ENCODE measurements at places on chromosomes 7 and 10.
A peak's percentile ranks its signal among the peaks of the same experiment; 100 is the strongest.

- no peak for DNase-seq
Observed at GRCh38 chr7:118836933-118837332, 612.4 kb downstream of the ANKRD7 start.

DNA sequence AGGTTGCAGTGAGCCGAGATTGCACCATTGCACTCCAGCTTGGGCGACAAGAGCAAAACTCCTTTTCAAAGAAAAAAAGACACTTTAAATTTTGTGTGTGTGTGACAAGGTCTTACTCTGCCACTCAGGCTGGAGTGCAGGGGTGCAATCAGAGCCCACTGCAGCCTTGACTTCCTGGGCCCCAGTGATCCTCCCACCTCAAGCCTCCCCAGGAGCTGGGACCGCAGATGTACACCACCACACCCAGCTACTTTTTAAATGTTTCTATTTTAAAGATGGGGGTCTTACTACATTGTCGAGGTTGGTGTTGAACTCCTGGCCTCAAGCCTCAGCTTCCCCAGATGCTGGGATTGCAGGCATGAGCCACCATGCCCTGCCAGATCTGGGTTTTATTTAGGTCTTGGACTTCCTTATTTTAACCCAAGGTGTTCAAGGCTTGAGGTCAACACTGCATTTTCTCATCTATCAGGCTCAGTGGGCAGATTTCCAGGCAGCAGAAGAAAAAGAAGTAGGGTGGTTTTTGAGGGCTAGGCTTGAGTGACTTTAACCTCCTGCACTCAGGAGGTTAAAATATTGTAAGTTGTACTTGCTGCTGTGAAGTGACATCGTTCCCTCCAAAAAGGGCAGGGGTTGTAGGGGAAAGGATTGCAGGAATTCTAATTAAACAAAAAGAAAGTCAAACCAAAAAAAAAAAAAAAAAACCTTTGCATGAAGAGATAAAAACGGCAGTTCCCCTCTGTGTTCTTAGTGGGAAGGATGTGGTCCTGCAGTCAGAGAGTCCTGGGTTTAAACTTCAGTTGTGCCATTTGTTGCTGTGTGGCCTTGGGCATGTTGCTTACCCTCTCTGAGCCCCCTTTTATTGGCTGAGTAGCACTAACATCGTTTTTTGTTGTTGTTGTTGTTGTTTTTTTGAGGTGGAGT is 71.5 kb downstream of the CARD11 start:
- peak; percentile 44 for DNase-seq

DNA sequence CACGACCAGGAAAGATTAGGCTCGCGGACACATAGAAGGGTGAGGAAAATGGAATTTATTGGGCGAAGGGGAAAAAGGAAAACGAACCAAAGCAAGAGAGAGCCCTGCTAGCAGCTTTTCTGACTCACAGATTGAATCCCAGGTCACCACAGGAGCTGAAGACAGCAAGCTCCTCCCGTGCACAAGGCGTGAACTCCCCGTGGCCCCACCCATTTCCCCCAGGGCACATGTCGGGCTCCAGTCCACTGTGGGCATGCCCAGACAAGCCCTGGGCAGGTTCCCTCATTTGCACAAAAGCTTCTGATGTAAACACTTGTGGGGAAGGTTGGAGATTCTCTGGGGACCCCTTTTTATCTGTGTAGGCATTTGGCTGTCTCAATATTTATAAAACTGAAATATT is 582.4 kb downstream of the SUGCT start:
- no peak for DNase-seq

GRCh38 chr7:34269084-34269483 is 363.7 kb downstream of the BMPER start:
- DNase-seq, result no peak

GRCh38 chr10:92742331-92743228 is 52.8 kb downstream of the HHEX start:
- peak; percentile 89 for DNase-seq

DNA sequence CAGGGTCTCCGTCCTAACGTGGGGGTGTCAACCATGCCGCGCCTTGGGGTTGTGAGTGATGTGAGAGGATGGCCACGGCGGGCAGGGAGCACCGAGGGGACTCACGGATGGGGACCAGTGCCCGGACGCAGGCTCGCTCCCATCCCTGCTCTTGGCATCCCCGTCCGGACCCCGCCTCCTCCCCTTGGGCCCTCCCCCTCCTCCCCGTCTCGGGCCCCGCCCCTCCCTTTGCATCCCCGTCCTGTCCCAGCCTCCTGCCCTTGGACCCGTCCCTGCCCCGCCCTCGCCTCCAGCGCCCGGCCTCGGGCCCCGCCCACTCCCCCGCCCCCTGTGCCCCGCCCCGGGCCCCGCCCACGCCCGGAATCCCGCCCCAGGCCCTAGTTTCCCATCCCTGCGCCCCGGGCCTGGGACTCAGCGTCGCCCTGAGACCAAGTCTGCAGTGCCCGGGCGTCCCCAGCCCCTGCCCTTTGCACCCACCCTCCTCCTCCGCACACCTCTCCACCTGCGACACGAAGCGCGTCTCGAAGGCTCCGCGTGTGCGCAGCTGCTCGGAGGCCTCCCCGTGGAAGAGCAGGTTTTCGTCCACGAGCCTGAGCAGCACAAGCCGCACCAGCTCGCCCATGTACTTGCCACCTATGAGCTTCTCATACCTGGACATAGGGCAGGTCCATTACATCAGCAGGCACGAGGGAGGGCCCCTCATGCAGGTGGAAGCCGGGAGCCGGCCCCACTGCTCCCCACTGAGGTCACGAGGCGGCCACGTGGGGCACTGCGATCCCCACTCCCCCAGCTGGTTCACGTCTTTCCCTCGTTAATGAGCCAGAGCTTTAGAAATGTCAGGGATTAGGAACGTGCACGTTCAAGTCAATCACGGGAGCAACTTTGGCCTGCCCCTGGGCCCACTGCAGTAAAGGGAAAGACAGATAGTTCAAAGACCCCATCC is 5.1 kb upstream of the MYL7 start:
- peak; percentile 64 for DNase-seq

DNA sequence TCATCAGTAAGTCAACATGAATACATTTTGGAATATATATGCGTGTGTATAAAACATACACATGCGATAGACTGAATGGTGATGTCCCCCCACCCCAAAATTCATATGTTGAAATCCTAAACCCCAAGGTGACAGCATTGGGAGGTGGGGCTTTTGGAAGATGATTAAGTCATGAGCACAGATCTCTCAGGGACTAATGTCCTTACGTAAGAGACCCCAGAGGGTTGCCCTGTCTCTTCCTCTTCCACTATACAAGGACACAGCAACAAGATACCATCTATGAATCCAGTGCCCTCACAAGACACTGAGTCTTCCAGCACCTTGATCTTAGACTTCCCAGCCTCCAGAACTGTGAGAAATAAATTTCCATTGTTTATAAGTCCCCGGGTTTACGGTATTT is 22.5 kb downstream of the DRGX start:
- no peak for DNase-seq

DNA sequence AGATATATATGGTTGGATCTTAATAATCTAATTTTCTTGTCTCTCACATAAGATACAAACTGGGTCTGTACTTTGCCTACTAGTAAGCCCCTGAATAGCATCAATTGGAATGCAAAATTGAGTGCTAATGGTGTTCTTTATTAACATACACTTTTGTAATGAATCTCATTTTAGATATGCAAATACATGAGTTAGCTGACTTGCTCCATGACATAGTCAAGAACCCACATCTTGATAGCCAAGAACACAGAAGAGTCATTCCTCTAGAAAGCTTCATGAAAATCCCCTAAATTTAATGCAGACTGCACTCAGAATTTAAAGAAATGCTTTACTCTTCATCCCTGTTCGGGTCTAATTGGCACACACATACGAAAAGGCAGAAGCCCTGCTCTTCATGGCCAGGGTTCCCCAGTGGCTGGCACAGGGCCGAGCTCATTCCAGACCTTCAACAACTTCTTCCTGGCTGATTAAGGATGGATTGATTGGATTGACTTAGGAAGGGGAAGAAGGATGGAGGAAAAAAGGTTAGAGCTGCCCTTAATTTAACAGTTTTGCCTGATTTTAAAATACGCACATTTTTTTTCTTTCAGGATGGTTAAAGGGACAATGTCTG is 431.1 kb upstream of the KLF6 start:
- no peak for DNase-seq

- no peak for DNase-seq
Observed at GRCh38 chr10:19848226-19848985, 32.2 kb downstream of the PLXDC2 start.

- no peak for DNase-seq
Observed at GRCh38 chr10:76961841-76962240, 675.8 kb downstream of the KCNMA1 start.

DNA sequence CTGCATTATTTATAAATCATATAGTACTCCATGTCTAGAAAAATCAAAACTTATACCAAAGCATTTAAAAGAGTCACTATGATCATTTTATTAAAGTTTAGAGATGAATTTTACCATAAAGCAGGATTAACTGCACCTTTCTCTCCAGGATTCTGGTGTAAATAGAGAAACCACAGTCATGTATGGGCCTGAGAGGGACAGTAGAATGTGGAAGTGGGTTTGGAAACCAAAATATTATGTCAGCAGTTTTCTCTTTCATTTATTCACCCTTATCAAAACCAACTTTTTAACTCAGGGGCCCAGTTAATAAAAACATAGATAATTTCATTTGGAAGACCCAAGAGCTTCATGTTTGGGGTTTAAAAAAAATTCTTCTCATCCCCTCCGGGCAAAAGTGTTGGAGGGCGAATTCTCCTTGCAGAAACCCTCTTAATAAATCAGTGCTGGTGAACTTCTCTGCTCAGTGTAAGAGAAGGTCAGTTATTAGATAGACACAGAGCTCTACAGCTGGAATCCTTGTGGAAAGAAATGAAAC is 266.2 kb downstream of the CREB5 start:
- no peak for DNase-seq

DNA sequence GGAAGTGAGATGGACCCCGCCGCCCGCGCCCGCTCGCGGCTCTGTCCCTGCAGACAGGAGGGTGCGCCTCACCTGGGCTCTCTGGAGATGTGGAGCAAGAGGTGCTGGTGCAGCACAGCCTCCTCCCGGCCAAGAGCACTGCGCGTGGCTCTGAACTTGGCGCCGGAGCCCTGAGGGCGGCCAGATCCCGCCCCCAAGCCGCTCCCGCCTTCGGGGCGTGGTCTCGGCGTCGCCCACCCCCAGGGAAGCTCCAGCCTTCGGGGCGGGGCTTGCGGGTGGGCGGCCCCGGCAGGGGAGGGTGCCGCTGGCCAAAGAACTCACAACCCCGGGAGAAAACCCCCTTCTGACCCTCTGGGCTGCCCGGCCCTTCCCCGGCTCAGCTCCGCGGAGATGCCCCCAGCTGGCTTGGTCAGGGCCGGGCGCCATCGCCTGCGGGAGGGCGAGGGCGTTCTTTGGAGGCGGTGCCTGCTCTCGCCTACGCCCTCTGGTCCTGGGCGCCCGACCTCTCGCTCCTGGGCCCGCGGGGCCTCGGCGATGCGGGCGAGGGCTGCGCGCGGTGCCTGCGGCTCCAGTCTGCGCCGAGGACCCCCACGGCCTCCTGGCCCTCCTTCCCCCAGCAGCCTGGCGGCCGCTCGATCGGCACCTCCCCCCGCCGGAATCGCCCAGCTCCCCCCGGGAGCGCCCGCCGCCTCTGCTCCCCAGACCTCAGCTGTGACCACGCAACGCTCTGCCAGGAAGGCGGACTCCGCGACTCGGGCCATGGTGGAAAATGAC is at the start of gene ZNF488:
Gene ZNF488 (minus strand): TSS at position 146 of the 774 bp plus-strand sequence. CDS start 15,464 bp downstream, outside the sequence.
- DNase-seq, result peak; percentile 73

DNA sequence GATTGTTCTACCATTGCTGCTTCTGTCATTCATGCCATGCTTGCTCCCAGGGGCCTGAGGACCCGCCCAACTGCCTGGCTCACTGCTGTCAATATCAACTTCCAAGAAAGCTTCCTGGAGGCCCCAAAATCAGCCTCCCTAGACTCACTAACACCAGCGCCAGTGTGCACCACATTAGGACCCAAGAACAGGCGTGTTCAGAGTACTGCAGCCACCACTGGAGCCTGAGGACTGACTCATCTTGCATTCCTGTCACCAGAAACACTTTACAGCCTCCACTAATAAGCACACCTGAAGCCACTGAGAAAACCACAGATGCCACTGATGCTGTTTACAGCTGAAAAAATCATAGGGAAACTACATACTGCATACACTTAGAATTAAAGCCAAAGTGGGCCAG is 1284.3 kb downstream of the TYW1 start:
- no peak for DNase-seq

- DNase-seq, result no peak
Observed at GRCh38 chr7:81715984-81716588, 53.8 kb downstream of the HGF start.

All from B cell (primary cell).